Spinal cord (tissue), 10 donors: ENCODE measurements at places on chromosomes 3 and 15. TPM values are rescaled to one million over a fixed set of nuclear protein-coding genes. Genes with fewer than 3 reads are reported as not detected.

- no peaks in the 10 kb centered on the region for H3K36me3 ChIP-seq
- H3K4me1 ChIP-seq = no peaks in the 10 kb centered on the region
- no peak overlapping the region for H3K27ac ChIP-seq
These were observed 50.0 kb upstream of the NMD3 start for GRCh38 chr3:161171113-161171512.

DNA sequence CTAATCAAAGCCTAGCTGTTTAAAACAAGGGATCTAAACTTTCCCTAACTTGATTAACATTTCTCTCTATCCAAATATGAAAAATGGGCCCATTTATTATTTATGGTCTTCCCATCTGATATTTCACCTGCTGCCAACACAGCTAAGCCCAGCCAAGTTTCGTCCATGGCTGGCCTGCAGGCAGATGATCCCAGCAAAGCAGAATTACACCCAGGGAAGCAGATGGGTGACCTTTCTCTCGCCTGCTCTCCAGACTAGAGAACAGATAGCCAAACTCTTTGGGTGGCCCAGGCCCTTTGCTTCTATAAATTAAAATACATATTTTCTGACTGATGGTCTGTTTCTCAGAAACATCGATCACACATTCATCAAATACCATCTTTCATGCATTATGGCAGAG is 1038.8 kb downstream of the AGBL1 start:
- H3K4me1 ChIP-seq = peaks cover 3% of the 10 kb centered on the region
- no peak for DNase-seq
- no peaks in the 10 kb centered on the region for H3K36me3 ChIP-seq
- no peak overlapping the region for H3K27ac ChIP-seq
- H3K27me3 ChIP-seq = no peaks in the 10 kb centered on the region

DNA sequence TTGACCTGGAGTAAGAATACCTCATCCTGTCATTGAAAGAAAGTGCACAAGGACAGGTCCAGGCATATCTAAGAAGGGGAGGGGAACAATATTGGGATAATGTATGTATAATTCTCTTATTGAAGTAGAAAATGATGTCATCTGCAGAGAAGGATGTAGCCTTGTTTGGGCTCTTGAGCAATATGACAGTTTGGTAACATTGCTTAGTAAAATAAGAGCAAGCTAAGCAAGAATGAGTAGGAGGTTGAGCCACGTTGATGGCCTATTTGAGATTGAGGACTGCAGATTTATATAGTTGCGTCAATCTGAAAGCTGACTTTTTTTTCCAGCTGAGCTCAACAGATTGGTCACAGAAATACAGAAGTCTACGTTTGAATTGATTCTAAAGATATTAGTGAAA is 145.2 kb downstream of the FILIP1L start:
- DNase-seq = no peak
- H3K27ac ChIP-seq = no peak overlapping the region
- H3K4me1 ChIP-seq = no peaks in the 10 kb centered on the region
- H3K27me3 ChIP-seq = no peaks in the 10 kb centered on the region
- H3K4me3 ChIP-seq = no peak overlapping the region

Gene TIPIN
- 14.4 TPM for total RNA-seq
